ENCODE measurements at places on chromosomes 7 and 10.

DNA sequence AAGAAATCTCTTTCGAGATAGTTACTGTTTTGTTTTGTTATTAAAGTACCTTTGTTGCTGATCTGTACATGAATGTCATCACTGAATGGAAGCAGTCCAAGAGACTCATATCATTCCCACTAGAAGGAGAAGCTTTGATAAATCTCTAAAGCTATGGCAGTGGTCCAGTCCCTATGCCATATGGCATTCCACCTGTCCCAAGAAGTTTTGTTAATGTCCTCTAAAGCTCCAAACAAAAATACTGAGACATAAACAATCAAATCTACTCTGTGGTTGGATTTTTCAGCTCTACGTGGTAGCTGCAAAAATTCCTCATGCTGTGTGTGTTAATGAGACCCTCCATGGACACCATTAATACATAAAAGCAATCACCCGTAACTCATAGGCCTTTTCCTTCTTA is 94.1 kb downstream of the LRRN3 start:
- no peak for DNase-seq

DNA sequence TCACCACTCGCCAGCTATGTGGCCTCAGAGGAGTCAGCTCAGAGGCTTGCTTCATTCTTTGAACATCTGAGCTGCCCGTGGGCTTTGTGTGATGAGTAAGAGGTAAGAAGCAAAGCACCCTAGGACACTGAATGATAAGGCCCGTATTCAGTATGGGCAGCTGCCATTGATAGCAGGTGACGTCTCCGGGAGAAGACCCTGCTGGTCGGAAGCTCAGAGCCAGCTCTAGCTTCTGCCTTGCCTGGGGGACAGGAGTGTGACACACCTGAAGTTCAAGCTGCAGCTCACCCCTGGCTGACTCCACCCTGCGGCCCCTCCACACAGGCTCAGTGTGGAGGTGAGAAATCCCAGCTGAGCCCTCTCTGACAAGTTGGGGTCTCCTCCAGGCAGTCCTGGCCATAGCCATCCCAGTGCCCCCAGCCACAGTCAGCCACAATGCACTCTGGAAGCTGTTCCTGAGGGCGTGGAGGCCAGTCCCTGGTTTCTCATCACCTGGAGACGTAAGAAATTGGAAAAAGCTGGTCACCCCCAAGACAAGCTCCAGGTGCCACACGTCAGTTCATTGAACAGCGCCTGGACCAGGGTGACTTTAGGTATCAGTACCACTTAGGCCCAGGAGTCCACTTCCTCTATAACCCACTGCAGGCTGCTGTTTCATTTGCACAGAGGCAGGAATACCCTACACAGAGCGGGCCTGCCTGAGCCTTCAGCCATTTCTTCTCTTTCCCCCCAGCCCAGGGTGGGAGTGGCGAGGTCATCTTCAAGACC is 164.9 kb upstream of the RHEB start:
- DNase-seq = no peak

- no peak for DNase-seq
Observed at GRCh38 chr7:110051372-110051771, 1039.6 kb upstream of the LRRN3 start.

DNA sequence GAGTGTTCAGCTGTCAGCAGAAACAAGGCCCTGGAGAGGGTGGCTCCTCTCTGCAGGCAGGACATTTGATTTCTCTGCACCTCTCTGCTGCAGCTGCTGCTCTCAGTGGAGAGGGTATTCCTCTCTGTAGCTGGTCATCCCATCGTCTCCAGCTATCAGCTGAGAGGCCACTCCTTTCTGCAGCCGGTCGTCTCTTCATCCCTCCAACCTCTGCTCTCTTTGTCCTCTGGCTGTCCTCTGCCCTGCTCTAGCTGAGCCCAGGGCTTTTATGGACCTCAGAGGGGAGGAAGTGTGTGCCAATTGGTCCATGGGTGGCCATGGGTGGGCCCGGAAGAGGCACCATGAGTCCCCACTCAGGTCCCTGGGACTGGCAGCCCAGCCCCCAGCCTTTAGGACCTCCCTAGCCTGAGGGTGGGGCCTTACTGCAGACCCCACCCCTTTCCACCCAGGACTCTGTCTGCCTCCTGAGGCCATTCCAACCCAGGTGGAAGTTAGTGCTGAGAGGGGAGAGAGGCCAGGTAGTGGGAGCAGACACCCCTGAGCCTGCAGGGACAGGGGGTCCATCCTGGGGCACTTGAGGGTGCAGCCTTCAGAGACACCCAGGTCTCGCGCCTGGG is 26.2 kb upstream of the CDCA7L start:
- DNase-seq = no peak

GRCh38 chr7:143005632-143006260 is 21.2 kb downstream of the OR9A2 start:
- DNase-seq = no peak

DNA sequence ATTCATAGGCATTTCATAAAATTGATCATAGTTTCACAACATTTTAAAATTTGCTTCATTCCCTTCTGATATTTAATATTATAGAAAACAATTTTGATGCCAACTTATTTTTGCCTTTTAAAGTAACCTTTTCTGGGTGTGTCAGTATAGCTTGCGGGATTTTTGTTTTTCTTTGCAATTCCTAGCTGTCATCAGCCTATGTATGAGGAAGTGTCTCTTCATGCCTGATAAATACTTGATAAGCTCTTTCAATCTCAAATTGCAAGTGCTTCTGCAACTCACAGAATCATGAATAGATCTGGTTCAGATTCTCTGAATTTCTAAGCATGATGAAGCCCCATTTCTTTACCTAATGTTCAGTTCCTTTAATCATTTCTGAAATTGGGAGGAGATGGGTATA is 28.0 kb upstream of the ARHGAP21 start:
- no peak for DNase-seq

DNA sequence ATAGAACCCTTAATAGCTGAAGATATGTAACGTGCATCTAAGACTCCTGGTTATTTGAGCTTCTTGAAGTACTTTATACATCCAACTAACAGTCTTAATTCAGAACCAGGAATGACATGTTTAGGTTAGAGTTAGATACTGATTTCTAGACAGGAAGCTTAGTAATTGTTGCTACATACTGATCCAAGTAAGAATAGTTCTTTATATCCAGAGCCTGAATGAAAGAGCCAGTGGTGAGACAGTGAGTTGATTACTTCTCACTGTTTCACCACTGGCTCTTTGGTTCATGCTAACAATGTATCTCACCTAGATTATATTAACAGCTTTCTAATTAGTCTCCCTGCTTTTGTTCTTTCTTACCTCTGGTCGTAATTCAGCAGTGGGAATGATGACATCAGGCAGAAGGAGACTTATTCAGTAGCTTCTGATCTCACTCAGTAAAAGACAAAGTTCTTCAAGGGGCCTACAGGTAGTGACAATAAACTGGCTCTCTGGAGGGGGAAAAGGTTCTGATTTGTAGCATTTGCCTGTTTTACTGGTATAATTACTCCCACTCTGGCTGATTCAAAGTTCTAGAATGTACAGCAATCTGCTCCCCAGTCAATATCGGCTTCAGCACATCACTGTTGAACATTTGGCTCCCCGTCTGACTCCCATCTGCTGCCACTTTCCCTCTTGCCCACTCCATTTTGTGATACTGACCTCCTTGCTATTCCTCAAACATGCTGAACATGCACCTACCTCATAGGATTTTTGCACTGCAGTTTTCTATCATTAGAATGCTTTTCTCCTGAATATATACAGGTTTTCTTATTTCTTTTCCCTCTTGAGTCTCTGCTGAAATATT is 29.1 kb downstream of the MCU start:
- DNase-seq = no peak

Data from CD4-positive, CD25-positive, alpha-beta regulatory T cell (primary cell).